ENCODE measurements at places on chromosomes 12 and 14. TPM values are rescaled to one million over a fixed set of nuclear protein-coding genes. Genes with fewer than 3 reads are reported as not detected.

HPD gene
- 2.0 TPM for total RNA-seq

KRT2 gene
- not detected for total RNA-seq

CDH24 gene
- total RNA-seq, result 0.71 TPM

ART4 gene
- 1.6 TPM for total RNA-seq

DNA sequence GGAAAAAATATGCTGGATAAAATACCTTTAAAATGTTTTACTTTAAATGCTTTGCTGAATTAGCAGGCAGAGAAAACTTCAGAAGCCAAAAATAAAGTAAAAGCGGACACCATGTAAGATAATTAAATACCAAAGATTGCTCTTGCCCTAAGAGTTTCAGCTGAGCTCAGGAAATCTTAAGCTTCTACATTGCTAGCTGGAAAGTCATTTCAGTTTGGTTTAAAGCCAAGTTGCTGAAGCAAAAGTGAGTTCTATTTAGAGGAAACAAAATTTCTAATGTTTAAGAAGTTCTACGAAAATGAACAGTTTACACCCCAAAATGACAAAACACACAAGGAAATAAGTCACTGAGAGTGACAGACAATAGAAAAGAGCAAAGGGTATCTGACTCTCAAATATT, 310.0 kb downstream of the ADAMTS20 start:
- no peak overlapping the region for H3K27ac ChIP-seq
- H3K36me3 ChIP-seq, result no peaks in the 10 kb centered on the region
- DNase-seq, result no peak
- H3K4me3 ChIP-seq, result no peak overlapping the region

- no peaks in the 10 kb centered on the region for H3K36me3 ChIP-seq
- H3K27ac ChIP-seq, result no peak overlapping the region
- H3K4me1 ChIP-seq, result no peaks in the 10 kb centered on the region
- H3K27me3 ChIP-seq, result no peaks in the 10 kb centered on the region
- no peak for DNase-seq
These were observed 72.0 kb downstream of the CHGA start for GRCh38 chr14:92994942-92995341.

DNA sequence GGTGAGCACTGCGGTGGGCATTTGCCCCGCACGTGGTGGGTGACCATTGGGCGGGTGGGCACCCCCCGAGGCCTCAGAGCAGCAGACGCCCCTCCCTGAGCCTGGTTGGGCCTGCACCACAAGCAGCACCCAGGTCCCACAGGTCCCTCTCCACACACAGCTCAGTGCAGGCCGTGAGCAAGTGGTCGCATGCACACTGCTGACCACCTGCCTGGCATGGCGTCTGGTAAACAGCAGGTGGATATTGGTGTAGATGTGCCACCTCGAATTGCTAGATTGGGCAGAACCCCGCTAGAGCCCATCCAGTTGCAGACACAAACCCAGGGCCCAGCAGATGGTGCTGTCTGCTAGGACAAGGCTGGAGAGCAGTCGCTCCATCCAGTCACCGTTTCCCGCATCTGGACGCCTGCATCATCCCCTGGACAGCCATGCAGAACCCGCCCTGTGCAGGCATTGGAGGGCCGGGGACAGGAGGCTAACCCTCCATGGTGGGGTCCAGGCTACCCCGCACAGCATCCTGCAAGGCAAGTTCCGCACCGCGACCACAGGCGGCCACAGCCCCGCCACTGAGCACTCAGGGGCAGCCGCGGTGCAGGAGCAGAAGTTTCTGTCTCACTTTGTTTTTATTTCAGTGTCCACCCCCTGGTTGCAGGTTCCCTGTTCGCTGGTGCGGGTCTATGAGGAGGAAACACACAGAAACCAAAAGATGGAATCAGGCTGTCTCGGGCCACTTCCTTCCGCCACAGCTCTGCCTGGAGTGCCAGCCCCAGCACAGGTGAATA, 45.6 kb upstream of the RIMBP2 start:
- no peaks in the 10 kb centered on the region for H3K36me3 ChIP-seq
- H3K27ac ChIP-seq, result no peak overlapping the region
- H3K4me1 ChIP-seq, result no peaks in the 10 kb centered on the region
- no peaks in the 10 kb centered on the region for H3K27me3 ChIP-seq
- no peak overlapping the region for H3K4me3 ChIP-seq
- no peak for DNase-seq
